Stimulated activated CD8-positive, alpha-beta memory T cell treated with anti-CD3 and anti-CD28 coated beads, Interleukin-12 subunit alpha, Interleukin-12 subunit beta, amount 100 ng/mL, for 1 hour (primary cell): ENCODE measurements at places on chromosomes 3 and 15.

- no peak for DNase-seq
Observed at GRCh38 chr3:154464440-154465190, 34.6 kb upstream of the GPR149 start.

DNA sequence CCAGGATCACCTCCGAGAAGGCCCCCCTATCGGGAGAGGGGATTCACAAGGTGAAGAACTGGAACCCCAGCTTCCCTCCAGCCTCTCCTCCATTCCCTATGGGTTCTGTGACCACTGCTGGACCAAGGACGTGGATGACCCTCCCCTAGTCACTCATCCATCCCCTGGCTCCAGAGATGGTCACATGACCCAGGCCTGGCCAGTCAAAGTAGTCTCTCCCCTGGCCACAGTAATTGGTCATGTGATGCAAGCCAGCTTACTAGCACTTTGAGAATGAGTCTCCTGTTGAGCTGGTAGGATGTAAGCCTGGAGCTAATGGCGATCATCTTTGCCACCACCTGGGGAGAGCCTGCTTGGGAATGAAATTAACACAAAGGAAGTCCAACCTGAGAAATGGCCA is 3.9 kb downstream of the CAMK1 start:
- DNase-seq: no peak

GRCh38 chr15:23877502-23878412 is 190.7 kb upstream of the NDN start:
- no peak for DNase-seq

- DNase-seq: no peak
Observed at GRCh38 chr3:132218817-132219755, 98.1 kb upstream of the ACP3 start.

DNA sequence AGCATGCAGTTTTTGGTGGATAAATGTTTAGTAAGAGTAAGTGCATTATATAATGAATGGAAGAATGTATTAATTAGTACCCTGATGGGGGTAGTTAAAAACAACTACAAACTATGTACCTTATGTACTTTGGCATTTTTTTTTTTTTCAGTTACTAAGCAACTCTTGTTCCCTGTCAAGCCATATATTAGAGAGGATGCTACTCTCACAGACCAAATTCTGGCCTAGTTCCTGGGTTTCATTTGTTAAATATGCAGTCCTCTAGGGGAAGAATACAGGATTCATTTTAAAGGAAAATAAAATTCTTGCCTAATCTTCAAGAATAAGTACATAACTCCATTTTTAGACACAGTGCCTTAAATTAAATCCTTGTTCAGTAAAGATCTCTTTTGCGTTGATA is 16.9 kb downstream of the FAM98B start:
- no peak for DNase-seq

DNA sequence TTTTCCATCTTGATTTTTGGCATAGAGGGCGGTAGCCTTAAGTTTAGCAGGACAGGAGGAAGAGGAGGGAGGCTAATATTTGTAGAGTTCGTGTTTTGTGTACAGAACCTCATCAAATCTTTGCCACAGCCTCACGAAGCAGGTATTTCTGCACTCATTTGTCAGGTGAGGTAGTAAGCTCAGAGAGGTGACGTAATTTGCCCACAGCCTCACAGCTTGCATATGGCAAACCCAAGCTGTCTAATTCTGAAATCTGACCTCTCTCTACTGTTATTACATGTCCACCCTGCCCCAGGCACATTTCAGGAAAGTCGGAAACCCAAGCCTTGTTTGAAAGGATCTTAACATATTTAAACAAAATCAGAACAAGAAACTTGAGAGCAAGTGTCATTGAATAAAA is 91.1 kb upstream of the TPM1 start:
- no peak for DNase-seq

- no peak for DNase-seq
Observed at GRCh38 chr3:176037636-176038035, 1159.6 kb downstream of the TBL1XR1 start.

GRCh38 chr3:167750272-167750971 is 14.9 kb downstream of the SERPINI1 start:
- DNase-seq: no peak

DNA sequence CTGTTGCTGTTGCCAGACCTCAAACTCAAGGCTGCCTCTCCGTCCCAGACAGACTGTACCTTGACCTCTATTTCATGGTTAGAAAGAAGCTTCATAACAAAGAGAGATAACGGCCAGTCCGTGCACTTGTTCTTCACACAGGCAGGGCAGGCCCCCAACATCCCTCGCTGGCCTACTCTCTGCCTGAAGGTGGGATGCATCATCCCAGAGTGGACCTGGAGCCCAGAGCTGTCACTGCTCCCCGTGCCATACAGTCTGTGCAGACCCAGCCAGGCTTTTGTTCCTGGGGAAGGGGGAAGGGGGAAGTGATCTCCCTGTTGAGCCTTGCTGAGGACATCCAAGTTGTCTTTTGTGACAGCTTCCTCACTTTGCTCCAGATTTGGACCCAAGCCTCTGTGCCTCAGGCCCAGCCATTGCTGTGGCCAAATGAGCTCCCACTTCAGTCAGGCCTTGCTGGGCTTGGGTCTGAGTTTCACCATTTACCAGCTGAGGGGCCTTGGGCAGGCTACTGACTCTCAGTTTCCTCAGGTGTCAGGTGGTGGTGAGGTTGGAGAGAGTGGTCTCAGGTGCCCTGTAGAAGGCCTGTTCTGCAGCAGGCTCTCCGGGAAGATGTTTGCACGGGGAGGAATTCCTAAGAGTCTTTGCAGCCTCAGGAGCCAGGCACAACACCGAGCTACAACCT is 141.6 kb downstream of the DNAJB8 start:
- DNase-seq: no peak

DNA sequence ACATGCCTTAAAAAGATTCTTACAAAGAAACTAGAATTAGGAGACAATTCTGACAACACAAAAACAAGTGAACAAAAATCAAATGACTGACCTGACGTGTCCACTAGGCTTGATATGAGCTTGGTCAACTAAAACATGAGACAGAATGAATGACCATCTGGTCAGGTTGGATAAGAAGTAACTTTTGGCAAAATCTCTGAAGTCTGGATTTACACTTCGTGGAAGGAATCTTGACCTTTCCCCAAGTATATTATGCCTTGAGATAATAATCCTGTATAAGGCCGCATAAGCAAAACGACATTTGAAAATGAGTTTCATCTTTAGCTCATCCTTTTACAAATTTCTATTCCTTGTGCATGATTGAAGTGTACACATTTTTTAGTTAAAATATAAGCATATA is 1.1 kb upstream of the TF start:
- DNase-seq: no peak

DNA sequence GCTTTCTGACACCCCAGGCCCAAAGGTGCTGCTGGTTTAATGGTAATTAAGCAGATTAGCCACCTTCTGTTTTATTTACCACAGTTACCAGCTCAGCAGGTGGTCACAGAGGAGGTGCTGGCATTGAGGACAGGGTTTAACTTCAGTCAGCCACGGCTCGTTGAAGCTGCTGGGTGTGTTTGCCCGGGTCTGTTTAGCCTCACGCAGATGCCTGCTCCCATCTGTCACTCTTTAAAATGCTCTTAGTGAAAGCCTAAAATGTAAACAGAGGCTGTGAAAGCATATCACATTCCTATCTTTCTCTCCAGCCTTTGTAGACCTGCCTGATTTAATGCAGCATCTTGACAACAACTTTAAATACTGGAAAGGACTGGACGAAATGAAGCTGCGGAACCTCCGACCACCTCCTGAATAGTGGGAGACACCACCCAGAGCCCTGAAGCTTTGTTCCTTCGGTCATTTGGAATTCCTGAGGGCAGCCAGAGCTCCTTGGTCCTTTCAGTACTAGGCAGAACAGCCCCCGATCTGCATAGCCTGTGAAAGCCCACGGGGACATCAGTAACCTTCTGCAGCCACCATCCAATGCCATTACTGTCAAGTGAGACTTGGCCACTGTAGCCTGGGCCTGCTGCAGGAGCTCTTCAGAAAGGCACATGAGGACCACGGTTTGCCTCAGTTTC is 156.0 kb downstream of the PDE8A start:
- no peak for DNase-seq

- DNase-seq: no peak
Observed at GRCh38 chr3:157131861-157132260, 28.1 kb downstream of the CCNL1 start.

DNA sequence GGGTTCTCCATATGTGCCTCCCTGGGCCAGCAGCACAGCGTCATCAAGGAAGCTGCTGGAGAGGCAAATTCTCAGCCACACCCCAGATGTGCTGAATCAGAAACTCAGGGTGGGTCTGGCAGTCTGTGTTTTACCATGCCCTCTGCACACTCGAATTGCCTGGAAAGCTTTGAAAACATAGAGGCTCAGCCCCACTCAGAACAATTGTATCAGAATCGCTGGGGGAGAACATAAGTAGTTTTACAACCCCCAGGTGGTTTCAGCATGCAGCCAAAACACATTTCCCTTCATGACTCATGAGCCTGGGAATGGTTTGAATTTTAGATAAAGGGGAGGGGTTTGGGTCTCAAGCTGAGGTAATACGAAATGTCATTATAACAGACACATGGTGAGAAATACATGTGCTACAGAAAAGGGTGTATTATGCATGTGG is 9.6 kb downstream of the TGM4 start:
- DNase-seq: no peak

DNA sequence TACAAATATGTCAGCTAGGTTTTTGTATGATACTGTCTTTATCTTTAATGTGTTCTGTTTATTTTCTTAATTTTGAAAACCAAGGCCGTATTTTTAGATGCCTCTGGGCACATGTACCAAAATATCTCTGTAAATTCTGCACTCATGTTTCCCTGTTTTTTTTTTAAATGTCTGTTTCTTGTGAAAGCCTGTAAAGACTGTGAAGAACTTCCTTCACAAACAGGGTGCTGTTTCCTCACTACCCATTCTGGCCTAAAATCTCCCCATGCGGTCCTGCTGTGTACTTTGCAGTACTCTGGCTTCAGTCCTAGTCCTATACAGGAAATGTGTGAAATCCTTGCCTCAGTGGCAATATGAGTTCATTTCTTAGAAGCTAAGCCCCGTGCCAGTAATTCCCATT is 133.4 kb upstream of the ZBTB20 start:
- DNase-seq: no peak

DNA sequence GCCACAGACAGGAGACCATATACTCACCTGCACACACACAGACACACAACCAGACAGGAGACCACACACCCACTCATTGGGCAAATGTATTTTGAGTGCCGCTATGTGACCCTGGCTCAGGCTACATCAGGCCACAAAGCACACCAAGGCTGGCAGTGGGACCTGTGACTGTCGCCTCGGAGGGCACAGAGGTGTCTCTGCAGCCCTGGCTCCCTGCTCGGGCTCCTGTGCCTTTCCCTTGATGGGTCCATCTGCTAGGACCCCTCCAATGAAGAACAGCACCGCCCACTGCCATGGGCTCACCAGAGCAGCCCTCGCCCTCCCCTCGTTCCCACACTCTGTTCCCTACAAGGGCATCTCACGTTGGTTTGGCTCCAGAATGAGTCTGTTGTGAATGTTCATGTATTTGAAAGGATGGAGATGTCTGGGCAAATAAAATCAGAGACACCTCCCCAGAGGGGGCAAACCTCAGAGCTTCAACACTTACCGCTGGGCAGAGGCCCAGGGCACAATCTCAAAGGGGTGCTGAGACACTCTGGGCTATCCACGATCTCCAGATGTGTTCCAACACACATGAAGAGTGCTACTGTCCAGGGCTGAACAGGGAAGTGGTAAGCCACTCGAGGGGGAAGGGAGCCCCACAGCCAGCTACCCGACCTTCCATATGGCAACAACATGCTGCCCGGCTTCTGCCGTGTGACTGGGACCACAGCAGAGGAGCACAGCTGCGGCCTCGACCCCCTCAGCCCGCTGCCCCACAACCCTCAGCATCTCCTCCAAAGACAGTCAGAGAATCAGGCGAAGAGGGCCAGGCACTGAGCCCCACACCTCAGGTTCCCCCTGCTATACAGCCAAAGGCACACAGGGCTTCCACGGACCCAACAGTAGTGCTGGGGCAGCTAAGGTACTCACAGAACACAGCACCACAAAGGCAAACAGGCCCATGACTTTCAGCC is 74.9 kb downstream of the OCA2 start:
- DNase-seq: no peak

DNA sequence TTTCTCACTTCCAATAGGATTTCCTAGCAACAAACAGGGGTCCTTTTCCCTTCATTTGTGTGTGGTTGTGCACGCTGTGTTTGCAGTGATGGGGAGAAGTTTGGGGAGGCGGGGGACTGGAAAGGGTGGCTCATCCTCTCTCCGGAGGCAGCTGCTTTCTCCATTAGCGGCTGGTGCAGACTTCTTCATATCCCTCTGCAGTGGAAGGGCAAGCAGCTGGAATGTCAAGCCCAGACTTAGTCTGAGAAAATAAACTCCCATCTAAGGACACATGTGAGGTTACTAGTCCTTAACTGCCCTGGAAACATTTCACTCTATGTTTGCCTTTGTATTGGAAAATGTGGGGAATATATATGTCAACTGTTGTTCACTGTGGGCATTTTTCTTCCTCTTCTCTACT is 467.0 kb upstream of the RASGRP1 start:
- no peak for DNase-seq

- no peak for DNase-seq
Observed at GRCh38 chr3:184814214-184814613, 2.2 kb downstream of the VPS8 start.

DNA sequence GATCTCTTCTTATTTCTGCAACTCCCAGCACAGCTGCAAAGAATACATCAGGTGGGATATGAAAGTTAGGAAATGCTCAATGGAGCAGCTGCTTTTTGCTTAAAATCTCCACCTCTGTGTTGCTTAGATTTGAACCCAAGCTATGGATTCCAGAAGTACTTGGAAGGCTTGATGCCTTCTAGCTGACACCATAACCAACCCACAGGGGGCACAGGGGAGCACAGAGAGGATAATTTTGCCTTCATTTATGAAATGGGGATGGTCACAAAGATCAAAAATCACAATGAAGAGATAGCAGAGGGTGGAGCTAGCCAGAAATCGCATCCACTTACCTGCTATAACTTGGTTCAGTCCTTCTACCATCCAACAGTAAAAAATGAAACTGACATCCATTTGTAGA is 75.7 kb downstream of the DUT start:
- no peak for DNase-seq
